ENCODE measurements at places on chromosomes 1 and 21.

GRCh38 chr1:104706631-104707147 lies 957.0 kb downstream of the AMY1C start:
- no peak for DNase-seq

- DNase-seq: no peak
Measured at GRCh38 chr1:241140670-241141069, 216.3 kb downstream of the RGS7 start.

DNA sequence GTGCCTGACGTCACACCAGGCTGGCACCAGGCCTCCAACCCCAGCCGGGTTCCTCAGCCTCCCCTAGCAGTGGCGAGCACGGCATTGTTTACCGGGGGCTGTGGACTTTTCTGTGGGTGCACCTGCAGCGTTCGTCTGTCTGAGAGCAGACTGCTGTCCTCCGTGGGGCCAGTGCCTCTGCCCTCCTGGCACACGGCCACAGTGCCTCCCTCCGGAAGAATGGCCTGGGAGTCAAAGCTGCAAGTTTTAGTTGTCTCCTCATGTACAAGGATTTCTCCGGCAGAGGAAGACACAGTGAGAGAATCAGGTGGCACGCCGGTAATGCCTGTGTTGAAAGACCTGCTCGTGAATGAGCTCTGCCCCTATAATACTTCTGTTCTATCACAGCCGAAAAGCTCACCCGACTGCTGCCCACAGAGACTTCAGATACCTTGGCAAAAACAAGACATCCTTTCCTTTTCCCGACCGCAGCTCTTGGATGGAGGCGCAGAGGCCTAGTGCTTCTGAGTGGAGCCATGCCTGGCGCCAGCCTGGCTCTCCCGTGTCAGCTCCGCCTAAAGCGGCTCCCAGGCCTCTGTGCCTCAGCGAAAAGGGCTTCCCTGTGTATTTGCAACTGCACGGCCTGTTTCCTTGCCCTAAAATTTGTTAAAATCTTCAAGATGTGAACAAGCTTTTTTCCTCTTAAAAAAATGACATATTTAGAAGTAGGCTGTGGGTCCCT lies 71.4 kb downstream of the AGPAT3 start:
- DNase-seq: no peak

DNA sequence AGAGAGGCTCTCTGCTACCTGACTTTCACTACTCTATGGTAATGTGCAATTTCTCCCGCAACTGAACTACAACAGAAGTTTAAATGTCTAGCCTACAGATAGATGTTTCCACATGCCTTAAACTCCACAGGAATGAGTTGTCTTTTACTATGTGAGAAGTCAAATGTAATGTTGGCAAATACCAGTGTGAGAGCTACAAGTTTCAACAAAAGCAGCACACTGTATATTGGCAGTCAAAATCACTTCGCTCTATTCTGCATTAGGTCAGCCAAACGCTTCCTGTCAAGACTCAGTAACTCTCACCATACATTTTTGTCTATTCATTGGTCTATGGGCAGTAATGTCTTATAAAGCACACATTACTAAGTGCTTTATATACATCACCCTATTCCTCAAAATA lies 41.9 kb downstream of the LUZP1 start:
- DNase-seq: no peak

- no peak for DNase-seq
Measured at GRCh38 chr1:43366179-43366578, 1.6 kb downstream of the ELOVL1 start.

GRCh38 chr21:41361786-41362604 lies at the start of gene MX2:
Gene MX2 (plus strand): TSS chr21:41362027. CDS start chr21:41376907, 14,880 bp downstream.
- no peak for DNase-seq

GRCh38 chr1:55224729-55225128 lies 9.6 kb upstream of the USP24 start:
- no peak for DNase-seq

Data from BE2C (cell line).